AG10803 (cell line): ENCODE measurements at places on chromosomes 1 and 21.

- peak; percentile 77 for DNase-seq
Measured at GRCh38 chr1:17633654-17634053, 94.2 kb downstream of the ARHGEF10L start.

DNA sequence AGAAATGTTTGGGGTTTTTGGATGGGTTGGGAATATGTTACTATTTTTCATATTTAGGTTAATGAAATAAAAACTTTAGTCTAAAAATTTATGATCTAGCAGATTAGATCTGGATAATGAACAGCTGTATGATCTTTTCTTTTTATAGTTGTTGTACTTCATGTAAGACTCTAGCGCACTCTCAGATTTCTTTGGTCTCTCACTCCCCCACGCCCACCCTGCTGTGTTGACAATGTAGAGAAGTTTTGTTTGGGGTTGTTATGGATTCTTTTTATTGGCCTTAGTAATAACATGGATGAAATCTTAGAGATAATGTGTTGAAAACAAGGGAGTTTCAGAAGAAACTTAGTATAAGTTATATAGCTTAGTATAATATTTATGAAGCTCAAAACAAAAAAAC is 5.5 kb downstream of the KLF18 start:
- no peak for DNase-seq

GRCh38 chr1:166307261-166308188 is 140.7 kb upstream of the FAM78B start:
- no peak for DNase-seq

DNA sequence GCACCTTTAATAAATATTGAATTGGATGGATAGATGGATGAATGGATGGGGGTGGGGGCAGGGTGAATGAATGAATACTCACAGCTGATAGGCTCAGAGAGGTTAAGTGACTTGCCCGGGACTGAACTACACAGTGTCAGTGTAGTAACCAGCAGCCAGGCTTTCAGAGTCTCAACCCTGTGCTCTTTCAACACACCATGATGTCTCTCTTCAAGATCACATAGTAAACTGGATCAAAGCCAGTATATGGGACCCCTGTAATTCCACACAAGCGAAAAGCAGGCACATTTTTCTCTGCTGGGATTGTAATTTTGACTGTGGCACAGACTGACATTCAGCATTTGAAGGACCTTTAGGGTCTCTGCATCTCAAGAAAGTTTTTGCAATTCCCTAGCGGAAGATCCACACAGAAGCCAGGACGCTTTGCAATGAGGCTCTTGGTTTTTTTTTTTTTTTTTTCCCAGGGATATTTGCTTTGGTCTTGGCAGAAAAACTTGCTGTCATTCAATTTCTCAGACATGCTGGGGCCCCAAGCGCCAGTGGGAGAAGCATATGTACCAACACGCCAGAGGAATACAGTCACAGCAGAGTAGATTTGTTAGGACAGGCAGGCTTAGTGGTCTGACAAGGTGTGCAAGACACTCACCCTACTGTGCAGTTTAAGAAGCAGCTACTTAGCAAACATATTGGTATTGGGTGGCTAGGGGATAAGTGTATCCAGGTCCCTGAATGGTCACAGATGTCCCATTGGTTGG is 213.1 kb upstream of the CAMK1G start:
- no peak for DNase-seq

GRCh38 chr1:29180497-29181412 is 945 bp downstream of the SRSF4 start:
- DNase-seq: no peak

DNA sequence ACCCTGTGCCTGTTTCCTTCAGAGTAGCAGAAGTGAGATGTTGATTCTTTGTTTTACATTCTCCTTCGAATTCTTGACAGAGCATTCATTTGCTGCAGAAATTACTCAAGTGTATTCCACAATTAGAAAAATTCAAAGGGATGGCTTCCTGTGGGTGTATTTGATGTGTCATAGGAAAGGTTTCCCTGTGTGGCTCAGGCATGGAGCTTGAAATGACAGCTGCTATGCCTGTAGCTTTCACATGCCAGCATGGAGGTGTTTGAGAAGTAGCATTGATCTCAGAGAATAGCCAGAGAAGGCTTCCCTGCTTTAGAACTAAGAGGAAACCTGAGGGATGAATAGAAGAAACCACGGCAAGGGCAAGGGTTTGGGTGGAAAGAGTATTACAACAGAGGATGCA is 317.2 kb upstream of the DEPDC1 start:
- no peak for DNase-seq

- no peak for DNase-seq
Measured at GRCh38 chr1:156592910-156593660, 1.5 kb downstream of the NAXE start.

GRCh38 chr1:34358636-34359035 is 181.9 kb downstream of the C1orf94 start:
- no peak for DNase-seq

DNA sequence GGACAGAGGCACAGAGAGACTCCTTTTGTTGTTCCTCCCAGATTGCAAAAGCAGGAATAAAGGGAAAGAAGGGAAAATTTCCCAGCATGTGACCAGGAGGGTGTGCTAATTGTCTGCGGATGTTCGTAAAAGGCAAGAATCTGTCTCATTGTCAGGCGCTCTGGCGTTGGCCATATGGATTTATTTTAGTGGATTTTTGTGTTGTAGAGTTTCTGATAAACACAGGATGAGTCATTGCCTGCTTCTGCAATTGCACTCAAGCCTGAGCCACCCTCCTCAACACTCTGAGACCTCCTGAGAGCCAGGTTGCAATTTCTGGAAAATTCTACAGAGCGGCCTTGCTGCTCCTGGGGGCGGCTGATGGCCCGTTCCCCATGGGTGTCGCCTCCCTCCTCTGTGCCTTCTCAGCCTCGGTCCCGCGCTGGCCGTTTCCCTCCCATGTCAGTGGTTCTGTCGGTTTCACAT is 227.7 kb downstream of the KAZN start:
- peak; percentile 93 for DNase-seq
